ENCODE measurements at places on chromosomes 2 and 18. TPM values are rescaled to one million over a fixed set of nuclear protein-coding genes. Genes with fewer than 3 reads are reported as not detected.

Gene MCFD2
- polyA plus RNA-seq, result 236 TPM

Gene ZBTB7C
- polyA plus RNA-seq, result not detected

Gene CBLN2
- not detected for polyA plus RNA-seq

Gene IL36G
- polyA plus RNA-seq, result not detected

Gene CPO
- polyA plus RNA-seq, result not detected

Gene OSR1
- 4.3 TPM for polyA plus RNA-seq

Gene SPATA3
- polyA plus RNA-seq, result not detected

Gene CNGA3
- not detected for polyA plus RNA-seq

Gene PSMG2
- polyA plus RNA-seq, result 85.7 TPM

Gene REG3A
- not detected for polyA plus RNA-seq

Gene MATN3
- polyA plus RNA-seq, result 0.97 TPM

Gene C18orf54
- 2.2 TPM for polyA plus RNA-seq

- DNase-seq, result no peak
Measured at GRCh38 chr2:207239754-207240494, 74.2 kb upstream of the KLF7 start.

DNA sequence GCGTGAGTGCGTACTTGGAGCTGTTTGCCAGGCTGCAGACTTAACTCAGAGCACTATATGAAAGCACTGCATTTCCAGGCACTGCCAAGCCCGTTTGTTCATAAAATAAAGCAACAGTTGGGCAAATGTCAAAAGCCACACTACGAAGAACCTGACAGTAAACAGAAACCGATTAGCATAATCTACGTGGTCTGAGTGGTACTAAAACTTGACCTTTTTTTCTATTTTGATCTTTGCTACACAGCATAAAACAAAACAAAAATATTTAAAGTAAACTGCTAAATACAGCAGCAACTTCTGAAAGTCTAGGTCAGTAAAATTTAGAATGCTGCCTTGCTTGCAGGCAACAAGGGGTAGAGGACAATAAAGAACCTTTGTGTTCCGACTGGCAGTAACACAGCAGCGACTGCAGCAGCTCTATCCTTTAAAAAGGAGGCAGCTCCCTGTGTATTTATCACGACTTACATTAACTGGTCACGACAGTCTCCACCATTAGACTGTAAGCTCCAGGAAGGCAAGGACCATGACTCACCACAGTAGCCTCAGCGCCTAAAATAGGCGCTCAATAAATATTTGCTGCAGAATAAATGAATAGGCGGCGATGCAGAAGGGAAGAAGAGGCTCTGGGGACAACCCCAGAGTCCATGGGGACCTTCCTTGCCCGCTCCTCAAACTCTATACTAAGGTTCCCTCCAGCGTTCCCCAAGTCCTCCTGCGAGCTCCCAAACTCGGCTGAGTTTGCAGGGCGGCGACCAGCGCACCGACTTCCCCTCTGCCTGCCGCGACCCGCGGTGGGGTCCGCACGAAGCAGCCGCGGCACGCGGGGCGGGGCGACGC lies 902 bp downstream of the SS18 start:
- no peak for DNase-seq

GRCh38 chr2:7840651-7841380 lies 841.0 kb upstream of the ID2 start:
- no peak for DNase-seq

DNA sequence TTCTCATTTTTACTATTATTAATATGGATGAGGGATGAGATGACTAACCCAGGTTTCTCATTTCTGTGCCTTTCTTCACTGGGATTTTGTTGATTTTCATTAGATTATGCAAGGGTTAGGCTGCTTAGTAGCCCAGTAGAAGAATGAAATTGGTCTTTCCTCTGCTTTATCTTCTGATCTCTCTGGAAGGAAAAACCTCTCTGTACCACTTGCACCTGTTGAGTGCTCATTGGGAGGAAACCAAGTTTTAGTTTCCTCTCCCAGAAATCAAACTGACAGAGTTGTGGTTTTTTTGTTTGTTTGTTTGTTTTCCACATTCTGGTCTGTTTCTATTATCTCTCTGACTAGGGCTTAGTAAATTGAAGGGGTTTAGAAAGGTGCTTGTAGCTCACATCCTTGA lies 60.8 kb downstream of the KIAA1328 start:
- no peak for DNase-seq

DNA sequence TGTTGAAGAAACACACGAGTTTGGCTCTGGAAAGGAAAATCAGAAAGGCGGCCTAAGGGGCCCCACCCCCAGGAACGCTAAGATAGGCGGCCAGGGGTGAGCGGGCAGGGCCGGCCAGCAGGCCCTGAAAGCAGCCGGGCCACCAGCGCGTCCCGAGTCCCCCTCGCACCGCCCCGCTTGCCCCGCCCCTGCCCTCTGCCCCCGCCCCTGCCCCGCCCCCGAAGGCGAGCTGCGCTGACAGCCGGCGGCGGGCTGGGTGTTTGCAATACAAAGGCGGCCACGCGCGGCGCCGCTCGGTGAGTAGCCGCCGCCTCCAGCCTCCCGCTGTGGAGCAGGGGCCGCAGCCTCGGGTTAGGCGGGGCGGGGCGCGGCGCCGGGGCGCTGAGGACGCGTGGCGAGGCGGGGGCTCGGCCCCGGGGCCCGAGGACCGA lies at the start of gene LPIN1:
LPIN1 (plus strand) TSS at position 257 of the 431 bp plus-strand sequence. CDS start 18,910 bp downstream, outside the sequence.
- DNase-seq, result no peak

DNA sequence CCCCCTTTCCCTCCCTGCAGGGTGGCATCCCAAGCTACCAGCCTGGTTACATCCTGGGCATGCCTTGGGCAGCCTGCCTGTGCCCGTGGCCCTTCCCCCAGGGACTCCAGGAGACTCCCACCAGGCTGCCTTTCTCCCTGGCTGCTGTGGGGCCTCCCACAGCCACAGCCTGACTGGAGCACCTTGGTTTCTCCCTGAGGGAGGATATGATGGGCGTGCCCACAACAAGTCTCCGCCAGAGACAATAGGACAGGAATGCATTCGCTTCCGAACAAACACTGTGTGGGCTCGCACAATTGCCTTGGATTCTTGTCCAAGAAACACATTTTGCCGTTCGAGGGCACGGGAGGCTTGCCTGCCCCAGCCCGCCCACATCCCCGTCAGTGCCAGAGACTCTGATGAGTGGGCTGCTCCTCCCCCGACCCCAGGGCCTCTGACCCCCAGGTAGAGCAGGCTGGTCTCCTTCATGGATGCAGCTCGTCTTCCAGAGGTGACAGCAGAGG lies 102.1 kb downstream of the SMAD7 start:
- DNase-seq, result no peak

- DNase-seq, result no peak
Measured at GRCh38 chr18:23134780-23135549, at the start of gene CABLES1. CABLES1 (plus strand) TSS chr18:23135485; CDS start chr18:23135763, 278 bp downstream.

DNA sequence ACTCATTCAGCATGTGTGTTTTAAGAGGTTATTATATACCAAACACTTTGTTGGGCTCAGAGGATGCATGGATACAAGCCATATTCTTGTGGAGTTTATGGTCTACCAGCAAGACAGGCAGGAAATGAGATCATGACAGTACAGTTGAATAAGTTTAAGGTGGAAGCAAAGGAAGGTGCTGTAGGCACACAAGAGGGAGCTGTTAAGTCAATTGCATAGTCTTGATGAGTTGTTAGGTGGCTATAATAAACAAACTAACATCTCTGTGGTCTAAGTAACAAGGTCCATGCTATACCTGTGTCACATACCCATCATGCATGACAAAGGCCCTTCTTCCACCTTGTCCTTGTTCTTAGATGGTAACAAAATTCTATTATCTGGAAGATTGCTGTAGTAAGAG lies 538.3 kb downstream of the CNTNAP5 start:
- no peak for DNase-seq

GRCh38 chr2:69945441-69945840 lies 16.0 kb downstream of the ASPRV1 start:
- no peak for DNase-seq

- DNase-seq, result peak; percentile 47
Measured at GRCh38 chr2:74658516-74658915, 4.5 kb downstream of the SEMA4F start.

- no peak for DNase-seq
Measured at GRCh38 chr2:197893403-197894177, 89.2 kb downstream of the PLCL1 start.

DNA sequence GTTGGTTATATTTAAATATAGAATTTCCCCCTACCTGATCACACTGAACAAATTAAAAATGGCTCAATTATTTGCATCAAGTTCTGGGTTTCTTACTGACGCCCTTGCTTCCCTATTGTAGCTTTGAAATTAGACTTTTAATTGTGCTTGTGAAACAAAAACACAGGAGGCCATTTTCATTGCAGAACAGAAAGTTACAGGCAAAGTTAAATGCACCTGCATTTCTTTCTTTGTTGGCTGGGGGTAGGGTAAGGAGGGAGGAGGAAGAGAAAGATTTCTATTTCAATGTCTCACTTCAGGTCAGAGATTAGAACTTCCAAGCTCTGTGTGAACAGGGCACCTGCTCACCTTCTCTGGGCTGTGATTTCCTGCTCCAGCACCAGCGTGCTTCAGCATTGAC lies 199.6 kb downstream of the BCL11A start:
- DNase-seq, result no peak

DNA sequence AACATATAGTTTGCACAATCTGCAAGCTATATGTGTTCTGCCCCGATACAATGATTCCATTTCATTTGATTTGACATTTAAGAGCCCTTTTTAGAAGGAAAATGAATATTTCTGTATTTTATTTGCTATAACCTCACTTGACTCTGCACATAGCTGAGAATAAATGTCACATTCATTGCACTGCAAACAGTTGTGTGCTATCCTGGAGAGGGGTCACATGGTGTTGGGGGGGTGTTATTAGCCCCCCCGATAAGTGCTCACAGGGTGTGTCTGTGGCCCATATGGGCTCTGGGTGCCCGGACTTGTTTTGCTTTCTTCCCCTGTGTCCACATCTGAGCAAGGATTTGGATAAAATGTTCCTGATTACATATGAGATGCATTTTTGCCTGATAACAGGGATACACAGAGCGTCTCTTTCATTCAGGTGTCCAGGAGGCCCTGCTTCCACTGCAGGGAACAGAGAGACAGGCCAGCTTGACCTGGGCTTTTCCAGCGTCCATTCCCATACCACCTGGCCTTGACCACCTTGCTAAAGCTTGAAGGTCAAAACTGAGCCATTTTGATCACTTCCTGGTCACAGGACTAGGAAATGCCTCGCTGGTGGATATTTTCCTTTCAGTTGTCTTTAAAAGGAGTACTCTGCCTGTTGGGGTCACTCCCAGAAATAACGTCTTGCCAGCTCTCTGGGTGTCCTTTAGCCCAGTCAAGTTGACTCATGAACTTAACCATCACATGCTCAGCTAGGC lies 38.4 kb upstream of the ID2 start:
- no peak for DNase-seq

DNA sequence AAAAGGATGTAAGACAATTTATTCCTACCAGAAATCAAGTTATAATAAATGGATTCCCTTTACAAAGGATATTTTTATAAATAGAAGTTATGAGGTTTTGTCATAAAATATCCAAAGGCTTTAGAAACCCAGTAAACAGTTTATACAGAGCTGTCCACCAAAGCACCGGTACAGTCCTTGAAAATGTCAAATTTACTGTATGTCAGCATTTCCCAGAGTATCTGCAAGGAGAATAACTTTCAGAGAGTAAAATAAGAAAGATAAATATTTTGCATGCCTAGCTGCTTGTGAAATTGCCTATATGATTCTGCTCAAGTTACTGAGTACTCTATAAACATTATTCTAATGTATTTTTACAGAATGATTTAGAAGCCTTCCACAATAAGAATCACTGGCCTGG lies 923.3 kb upstream of the DDX18 start:
- no peak for DNase-seq

- DNase-seq, result no peak
Measured at GRCh38 chr18:47036298-47036874, 965 bp upstream of the ELOA2 start.

DNA sequence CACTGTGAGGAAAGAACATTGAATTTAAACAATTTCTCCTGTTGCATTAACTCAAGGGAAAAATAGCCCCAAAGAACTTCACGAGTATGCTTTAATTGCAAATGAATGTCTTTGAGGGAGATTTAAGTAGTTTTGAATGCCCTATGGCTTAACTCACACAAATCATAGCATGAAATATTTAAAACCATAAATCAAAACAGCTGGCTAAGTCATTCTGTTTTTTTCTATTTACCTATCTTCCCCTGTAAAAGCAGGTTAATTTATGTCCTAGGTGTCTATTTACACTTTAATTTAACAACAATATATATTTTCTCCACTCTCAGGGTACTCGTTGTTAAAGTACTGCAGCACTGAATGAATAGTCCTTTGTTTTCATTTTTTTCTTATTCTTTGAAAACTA lies 118.8 kb upstream of the PIEZO2 start:
- DNase-seq, result no peak

GRCh38 chr2:15911686-15912085 lies 28.7 kb upstream of the MYCN start:
- DNase-seq, result no peak

DNA sequence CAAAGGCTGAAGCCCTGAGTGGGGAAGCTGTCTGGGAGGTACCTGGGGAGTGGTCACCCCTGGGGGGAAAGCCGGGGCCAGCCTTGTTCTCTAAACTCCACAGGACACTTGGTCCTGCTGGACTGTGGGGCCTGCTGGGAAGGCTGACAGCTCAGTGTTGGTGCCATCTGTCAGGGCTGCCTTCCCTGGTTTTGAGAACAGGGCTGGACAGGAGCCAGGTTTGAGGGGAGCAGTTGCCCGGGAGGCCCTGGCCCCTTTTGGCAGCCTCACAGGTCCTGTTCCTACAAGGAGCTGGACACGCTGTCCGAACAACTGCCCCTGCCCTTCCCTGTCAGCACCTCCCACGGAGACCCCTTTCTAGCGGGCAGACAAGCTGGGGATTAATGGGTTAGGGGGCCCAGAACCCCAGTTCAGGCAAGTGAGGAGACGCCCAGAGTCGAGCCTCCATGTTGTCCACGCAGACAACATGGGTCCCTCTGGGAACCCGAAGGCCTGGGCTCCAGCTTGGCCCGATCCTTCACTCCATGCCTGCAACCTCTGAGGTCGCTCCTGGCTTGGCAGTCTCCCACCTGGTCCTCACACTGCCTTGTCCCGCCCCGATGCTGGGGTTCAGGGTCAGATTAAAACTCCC lies 40.8 kb downstream of the ATOH8 start:
- no peak for DNase-seq

DNA sequence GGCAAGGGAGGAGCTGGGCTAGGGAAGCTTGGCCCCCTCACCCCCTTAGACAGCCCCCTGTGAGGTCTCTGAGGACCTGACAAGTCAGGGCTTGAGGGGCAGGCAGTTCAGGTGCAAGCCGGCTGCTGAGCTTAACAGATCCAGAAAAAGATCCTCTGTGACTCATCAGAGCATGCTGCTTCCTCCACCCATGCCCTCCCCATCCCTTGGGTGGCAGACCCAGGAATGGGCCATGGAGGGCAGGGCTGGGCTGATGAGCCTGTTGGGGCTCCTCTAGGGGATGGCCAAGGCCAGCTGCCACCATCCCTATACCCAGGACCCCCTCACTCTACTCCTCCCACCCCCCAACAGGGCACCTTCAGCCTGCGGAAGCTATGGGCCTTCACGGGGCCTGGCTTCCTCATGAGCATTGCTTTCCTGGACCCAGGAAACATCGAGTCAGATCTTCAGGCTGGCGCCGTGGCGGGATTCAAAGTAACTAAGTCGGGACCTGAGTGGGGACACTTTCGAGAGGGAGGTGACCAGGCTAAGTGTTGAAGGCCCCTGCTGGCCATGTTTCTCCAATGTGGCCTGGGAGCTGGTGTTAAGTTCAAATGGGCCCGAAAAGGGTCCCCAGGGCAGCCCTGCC lies 1.9 kb downstream of the SLC11A1 start:
- DNase-seq, result no peak

GRCh38 chr2:155842103-155842502 lies 490.4 kb downstream of the NR4A2 start:
- no peak for DNase-seq

- DNase-seq, result no peak
Measured at GRCh38 chr2:239274391-239275043, 126.3 kb downstream of the HDAC4 start.

- peak; percentile 59 for DNase-seq
Measured at GRCh38 chr2:200408428-200409316, 101.2 kb downstream of the KCTD18 start.

Measured in BJ (cell line).